ENCODE measurements at places on chromosomes 2 and 18.
A peak's percentile ranks its signal among the peaks of the same experiment; 100 is the strongest.

DNA sequence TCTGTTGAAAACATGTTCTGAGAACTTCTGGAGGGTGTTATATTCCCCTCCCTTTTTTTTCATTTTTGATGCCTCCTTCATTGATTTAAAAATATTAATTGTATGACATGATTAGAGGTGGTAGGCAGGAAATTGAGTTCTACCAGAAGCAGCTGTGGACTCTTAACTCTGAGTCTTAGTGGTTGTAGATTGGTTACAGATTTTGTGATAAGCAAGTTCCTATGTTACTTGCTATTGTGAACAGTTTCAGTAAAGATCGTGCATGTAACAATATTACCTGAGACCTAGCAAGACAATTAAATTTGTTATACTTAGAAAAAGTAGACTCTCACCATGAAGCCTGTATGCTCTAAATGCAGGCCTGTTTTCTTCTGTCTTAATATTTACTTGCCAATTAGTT is 88.1 kb downstream of the PRPF40A start:
- no peak for DNase-seq

GRCh38 chr2:905091-905832 is 45.4 kb upstream of the SNTG2 start:
- DNase-seq: no peak

- no peak for DNase-seq
These were observed 189.8 kb downstream of the INSIG2 start for GRCh38 chr2:118278046-118278445.

GRCh38 chr2:43391878-43392215 is 165.4 kb upstream of the ZFP36L2 start:
- DNase-seq: no peak

DNA sequence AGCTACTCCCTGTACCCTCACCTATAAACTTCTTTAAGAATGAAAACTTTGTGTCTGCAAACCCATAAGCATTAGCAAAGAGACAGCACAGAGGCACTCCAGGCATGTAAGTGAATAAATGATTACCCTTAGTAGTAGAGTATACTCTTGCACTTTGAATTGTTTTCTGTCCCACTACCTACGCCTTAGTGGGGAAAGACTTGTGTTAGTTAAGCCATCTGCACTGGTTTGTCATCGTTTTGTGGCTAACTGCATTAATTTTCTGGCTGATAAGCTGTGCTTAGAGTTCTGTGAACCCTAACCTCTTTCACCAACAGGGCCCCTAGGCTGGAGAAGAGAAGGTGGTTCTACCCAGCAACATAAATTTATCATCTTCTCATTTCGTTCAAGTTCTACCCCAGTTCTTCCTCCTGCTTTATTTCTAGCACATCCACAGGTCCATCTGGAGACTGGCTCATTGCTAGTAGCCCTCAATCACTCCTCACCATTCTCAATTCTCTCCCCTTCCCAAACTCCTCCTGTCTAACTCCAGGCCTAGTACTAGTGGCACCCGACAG is 710 bp downstream of the LMAN2L start:
- DNase-seq: no peak

GRCh38 chr2:165778653-165779451 is 15.2 kb downstream of the GALNT3 start:
- no peak for DNase-seq

- DNase-seq: no peak
These were observed 458.7 kb downstream of the LPIN1 start for GRCh38 chr2:12205086-12205485.

DNA sequence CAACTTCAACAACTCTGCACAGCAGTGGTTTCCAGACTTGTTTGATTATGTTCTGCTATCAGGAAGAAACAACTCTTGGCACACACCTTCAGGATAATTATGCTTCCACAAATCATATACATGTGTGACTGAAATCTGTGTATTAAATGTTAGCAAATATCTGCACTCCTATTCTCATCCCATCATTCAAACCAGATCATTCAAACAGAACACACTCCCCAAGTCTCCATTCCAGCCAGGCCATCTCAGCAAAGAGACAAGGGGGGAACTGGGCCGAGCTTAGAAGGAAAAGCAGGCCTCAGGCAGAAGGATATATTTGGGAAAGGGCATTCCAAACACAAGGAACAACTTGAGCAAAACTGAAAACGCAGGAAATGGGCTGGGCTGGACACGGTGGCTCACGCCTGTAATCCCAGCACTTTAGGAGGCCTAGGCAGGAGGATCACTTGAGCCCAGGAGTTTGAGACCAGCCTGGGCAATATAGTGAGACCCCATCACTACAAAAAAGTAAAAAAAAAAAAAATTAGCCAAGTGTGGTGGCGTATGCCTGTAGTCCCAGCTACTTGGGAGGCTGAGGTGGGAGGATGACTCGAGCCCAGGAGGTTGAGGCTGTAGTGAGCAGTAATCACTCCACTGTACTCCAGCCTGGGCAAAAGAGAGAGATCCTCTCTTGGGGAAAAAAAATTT is 62.7 kb downstream of the ZFP36L2 start:
- DNase-seq: no peak

DNA sequence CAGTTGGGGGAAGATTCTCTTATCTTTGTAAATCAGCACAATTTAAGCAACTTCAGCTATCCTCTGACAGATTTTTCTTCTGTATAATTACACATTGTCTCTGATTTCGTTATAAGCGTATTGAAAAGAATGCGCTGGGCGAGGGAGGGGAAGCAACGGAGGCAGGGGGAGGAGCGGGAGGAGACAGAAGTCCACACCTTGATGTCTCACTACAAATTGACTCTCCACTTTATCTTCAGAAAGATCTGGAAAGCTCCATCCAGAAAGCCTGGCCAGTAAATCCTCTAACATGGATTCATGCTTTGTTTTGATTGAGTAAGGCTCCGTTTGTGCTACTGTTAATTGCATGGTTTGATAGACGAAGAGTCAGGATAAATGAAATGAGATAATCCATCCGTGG is 76.6 kb downstream of the SMIM21 start:
- no peak for DNase-seq

GRCh38 chr2:62705859-62706720 is 577 bp downstream of the EHBP1 start:
- peak; percentile 68 for DNase-seq

GRCh38 chr2:134290358-134290757 is 36.5 kb downstream of the MGAT5 start:
- no peak for DNase-seq

DNA sequence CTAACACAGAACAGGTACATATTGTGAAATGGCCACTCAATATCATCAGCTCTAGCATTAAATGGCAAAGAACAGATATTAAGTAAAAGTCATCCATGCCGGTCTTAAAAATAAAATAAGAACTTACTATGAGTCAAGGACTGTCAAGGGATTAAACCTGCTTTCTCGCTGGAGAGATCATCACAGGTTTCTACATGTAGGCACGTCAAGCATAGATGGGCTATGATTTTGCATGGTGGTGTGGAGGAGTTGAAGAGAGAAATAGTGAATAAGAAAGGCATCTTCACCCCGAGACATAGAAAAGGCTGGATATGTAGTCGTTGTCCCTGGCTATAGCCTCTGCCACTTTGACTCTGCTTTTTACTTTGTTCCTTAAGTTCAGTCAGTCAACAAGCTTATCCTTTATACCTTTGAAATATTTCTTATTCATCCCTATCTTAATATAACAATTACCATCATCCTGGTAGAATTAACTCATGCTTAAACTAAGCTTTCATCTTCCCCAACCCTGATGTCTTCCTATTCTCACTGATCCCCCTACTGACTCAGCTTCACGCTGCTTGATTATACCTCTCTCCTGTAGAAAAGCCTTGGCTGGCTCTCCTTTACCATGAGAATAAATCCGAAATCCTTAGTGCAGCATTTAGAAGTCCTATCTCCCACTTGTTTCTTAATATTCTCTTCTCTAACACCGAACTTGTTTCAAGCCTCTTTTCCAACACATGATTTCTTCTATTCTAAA is 42.5 kb downstream of the DSC3 start:
- DNase-seq: no peak

DNA sequence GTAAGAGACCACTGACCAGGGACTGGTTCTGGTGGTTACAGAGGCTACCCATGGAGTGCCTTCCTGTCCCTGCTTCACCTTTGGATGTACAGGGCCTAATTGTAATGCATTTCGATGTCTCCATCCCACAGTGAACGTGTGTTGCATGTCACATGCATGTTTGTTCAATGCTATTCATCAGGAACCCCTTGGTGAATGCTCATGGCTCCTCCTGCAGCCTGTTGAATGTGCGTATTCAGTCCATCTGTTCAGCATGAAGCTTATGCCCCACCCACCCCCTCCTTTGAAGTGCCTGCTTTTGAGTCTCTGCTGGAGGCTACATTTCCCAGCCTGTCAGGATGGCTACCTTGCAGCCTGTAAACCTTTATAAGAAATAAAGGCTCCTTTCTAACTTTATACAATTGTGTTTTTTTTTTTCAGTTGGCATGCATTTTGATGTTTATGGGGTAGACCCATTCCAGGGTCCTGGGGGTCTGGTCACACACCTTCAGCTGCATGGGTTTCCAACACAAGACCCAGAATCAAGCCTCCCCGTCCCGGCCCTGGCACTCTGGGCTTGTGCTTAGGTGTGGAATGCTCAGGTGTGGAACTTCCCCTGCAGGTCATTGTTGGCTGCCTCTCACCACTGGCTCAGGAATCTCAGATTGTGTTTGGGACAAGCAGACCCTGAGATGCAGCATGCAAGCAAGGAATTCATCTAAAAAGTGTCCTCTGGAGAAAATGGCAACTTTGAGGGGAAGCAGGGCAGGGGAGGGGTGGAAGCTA is 238.8 kb upstream of the HDAC4 start:
- DNase-seq: no peak

DNA sequence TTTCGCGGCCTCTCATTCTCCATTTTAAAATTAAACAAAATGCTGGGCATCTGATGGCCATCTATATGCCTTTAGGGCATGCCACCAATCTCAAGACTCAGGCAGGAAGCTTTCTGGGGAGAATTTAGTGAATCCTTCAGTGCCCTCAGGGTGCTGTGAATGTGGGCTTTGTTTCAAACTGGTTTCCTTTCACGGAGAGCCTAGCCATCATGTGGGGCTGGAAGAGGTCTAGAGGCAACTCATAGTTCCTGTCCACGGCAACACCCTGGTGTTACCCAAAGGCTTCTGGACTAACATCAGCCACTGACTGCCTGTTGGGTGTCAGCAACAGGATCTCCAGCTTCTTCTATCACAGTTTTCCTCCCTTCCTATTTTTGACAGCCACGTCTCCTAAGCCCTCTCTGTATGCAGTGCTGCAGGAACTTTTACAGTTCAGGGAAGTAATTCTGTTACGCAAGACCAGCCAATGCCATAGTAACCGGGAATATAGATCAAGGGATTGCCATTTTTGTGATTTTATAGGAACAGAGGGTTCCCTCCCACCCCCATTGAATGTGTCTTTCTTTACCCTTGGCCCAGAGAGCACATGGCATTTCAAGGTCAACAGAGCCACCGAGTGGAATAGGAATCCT is 7.9 kb upstream of the WDR33 start:
- no peak for DNase-seq

DNA sequence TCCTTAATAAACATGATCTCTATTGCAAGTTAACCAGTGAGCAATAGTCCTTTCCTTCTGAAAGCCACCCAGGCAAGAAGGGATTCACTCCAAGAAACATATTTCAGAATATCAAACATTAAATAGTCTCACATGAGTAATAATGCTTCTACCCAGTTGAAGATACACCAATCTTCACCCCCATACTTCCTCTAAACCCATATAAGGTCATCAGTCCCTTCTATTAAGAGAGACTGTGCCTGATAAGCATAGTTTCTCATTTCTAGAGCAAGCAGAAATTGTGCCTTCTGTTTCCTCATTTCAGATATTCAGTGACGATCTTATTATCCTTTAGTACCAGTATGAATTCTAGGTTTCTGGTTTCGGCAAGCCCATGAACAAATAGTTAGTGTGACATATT is 64.6 kb downstream of the DSEL start:
- DNase-seq: no peak

DNA sequence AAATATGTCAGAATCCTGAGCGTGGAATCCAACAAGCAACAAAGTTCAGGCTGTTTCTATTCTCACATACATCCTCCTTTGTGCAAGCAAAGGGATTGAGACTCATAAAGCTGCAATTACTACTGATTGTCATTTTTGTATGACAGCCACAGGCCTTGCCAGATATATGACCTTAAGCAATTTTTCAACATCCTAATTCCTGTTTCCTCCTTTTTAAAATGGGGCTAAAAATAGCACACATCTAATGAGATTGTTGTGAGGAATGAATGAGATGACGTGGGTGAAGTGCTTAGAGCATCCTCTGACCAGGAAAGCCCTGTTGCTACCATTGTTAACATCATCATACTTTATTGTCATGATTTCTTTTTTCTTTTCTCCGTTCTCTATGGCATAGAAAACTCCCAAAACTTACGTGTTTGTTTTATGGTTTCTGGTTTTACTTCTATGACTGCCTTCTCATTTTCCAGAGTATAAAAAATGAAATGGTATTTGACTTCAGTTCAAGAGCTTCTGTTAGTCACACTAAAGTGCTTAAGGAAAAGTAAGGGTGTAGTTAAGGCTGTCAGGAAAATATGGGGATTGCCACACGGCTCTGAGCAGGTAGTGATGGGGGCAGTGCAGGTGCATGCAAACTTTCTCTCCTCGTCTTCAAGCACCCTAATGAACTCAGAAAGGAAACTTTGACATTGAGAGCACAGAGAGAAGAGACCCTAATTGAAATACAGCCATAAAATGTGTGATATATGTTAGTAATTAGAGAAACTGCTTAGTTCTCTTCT is 590.6 kb upstream of the NETO1 start:
- DNase-seq: no peak

- no peak for DNase-seq
These were observed 91.6 kb downstream of the ASB1 start for GRCh38 chr2:238518172-238518820.

DNA sequence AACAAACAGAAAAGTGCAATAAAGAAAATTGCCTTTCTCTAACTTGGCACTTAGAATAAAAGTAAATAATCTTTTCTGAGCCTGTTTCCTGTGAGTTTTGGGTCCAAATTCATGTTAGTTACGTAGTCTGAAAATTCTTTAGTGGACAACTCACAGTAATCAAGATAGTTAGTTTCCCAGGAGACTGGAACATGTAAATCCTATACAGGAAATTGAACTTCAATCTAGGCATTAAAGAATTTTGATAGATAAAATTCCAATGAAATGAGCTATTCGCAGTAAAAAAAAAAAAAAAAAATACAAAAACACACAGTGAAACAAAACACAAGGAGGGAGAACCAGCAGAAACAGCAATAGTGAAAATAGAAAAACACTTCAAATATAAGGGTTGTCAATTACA is 83.8 kb upstream of the REG3G start:
- DNase-seq: no peak

DNA sequence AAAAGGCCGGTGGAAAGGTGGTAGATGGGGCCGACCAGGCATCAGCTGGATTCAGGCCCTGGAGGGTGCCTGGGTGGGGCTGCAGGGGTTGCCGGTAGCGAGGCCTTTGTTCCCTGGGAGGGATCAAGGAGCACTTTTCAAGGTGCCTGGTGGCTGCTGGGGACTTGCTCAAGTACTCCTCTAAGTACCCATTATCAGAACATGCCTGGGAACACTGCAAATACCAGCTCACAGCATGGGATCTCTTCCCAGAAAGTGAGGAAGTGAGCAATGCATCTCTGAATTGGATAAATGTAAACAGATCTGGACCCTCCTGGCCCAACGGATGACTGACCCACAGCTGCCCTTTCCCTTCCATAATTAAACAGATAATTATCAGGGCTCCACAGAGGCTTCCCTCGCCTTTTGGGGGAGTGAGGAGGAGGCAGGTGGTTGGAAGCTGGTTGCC is 210.5 kb downstream of the SH3RF3 start:
- DNase-seq: no peak

- DNase-seq: no peak
These were observed 25.7 kb downstream of the SCN7A start for GRCh38 chr2:166468124-166469024.

- DNase-seq: no peak
These were observed 115.7 kb upstream of the COPS8 start for GRCh38 chr2:236969767-236970655.

All from stimulated activated effector memory CD8-positive, alpha-beta T cell treated with anti-CD3 and anti-CD28 coated beads, Interleukin-12 subunit alpha, Interleukin-12 subunit beta, amount 100 ng/mL, for 72 hours (primary cell).